Mucosa of descending colon (tissue), 3 donors: ENCODE measurements at places on chromosomes 5 and 9. TPM values are rescaled to one million over a fixed set of nuclear protein-coding genes. Genes with fewer than 3 reads are reported as not detected.

- no peak for DNase-seq
Observed at GRCh38 chr5:163614787-163615186, 109.4 kb downstream of the MAT2B start.

DNA sequence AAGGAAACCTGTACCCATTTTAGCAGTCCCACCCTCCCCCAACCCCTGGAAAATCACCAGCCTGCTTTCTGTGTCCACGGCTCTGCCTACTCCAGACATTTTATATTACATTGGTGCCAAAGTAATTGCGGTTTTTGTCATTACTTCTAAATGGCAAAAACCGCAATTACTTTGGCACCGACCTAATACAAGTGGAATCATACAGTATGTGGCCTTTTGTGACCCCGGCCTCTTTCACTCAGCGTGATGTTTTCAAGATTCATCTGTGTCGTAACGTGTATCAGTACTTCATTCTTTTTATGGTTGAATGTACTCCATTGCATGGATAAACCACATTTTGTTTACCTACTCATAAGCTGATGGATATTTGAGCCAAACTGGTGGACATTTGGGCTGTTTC lies 9.7 kb upstream of the ORM1 start:
- no peak for DNase-seq

Gene PCDHB10
- total RNA-seq, result 0.35 TPM

Gene SLIT3
- total RNA-seq, result 25.5 TPM

DNA sequence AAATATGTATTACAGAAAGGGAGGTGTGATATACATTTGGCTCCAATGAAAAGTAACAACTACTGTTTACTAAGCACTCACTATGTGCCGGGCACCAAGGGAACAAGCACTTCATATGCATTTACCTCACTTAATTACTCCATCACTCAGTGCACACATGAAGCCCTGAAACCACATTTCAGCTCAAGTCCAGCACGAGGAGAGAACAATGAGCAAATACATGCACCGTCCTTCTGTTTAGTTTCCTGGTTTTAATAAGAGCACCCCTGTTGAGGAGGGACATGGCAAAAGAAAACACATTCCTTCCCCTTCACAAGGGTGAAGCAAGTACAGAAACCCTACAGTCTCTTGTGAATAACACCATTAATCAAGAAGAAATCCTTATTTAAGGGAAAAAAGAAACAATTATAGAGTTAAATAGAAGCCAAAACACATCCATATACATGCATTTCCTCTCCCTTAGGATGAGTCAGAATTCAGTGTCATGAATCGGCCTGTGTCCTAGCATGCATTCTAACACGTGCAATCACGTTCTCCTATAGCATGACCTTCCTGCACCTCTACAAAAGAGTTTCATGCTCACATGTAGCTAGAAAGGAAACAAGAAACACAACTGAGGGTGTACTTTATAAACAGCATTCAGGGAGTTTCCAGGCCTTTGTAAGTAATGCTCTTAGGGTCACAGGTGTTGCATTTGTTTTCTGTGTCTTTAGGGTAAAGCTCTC lies 411.6 kb downstream of the BNC2 start:
- DNase-seq, result no peak

Gene GGTA1
- 1.7 TPM for total RNA-seq

- DNase-seq, result no peak
Observed at GRCh38 chr9:28134446-28134976, 561.2 kb upstream of the C9orf72 start.

Gene KCNN2
- 3.5 TPM for total RNA-seq

GRCh38 chr5:66702426-66702825 lies 106.2 kb downstream of the MAST4 start:
- no peak for DNase-seq

Gene TPPP
- total RNA-seq, result 2.2 TPM

- DNase-seq, result no peak
Observed at GRCh38 chr5:2190549-2190948, 307.8 kb upstream of the IRX4 start.

Gene PCDHB14
- total RNA-seq, result 2.0 TPM

Gene EXD3
- 39.4 TPM for total RNA-seq

Gene SGCD
- 7.4 TPM for total RNA-seq

Gene PRUNE2
- 437 TPM for total RNA-seq

GRCh38 chr5:1908931-1909330 lies 26.2 kb upstream of the IRX4 start:
- DNase-seq, result no peak

Gene SLCO6A1
- not detected for total RNA-seq

DNA sequence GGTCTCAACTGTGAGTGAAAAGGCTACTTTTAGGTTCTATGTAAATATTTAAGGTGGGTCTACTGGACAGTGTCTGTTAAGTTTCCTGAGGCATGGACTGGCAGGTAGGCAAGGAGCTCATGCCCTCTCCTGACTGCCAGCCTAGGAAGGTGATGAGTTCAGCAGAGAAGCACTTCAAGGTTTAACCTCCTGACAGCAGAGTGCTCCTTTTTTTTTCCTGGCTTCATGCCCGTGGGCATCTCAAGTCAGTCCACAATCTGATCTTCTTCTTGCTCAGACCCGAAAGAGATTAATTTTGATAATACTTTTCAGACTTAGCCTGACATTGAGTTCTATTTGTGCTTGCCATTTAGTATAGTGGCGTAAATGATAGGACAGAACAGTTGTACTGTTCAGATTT lies 241.9 kb upstream of the NREP start:
- DNase-seq, result no peak

Gene MSX2
- total RNA-seq, result 0.31 TPM

DNA sequence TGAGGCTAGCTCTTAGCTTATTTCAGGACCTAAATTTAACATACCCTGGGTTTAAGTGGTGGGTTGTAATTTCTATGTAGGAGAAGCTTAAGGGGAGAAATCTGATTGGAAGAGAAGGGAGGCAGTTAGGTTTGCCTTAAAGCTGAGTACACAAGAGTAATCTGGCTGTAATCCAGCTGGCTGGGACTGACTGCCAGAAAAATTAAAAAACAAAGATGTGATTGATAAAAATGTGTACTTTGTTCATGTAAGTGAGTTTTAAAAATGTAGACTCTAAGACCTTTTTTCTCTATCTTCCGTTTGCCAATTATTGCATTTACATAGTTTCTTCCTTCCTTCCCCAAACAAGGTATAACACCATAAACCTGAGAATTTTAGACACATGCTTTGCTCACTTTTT lies 17.5 kb upstream of the MSMP start:
- no peak for DNase-seq

Gene TMEM252
- not detected for total RNA-seq

DNA sequence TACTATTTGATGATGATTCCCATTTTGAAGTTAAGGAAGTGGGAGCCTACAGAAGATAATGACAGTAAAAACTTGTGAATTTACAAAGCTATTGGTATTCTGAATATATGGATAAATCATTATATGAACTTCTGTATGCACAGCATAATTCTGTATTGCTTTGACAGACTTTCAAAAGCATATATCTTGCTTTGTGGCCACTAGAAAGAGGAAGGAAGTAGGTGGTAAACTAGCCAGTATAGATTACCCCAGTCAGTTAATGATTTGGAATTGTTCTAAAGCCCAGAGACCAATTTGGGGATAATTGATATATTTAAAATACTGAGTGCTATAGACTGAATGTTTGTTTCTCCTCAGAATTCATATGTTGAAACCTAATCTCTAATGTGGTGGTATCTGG lies 53.0 kb downstream of the NR2F1 start:
- DNase-seq, result no peak

DNA sequence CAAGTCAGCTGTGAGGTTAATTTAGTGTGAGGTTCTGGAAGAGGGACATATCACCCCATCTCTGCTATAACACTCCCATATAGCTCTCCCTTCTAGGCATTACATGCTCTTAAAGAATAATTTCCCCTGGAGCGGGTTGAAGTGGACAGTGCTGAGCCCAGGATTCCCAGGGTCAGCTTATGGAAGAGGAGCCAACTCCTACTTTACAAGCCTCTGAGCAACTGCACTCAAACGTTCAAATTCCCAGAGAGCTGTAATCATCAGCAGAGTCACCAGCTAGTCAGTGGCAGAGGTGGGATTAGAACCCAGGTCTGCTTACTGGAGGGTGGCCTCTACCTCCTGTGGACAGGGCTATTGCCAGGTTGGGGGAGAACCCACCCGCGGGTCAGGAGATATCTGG lies 1.4 kb downstream of the NEURL1B start:
- no peak for DNase-seq

Gene IL7R
- total RNA-seq, result 10.4 TPM

- DNase-seq, result no peak
Observed at GRCh38 chr5:122202952-122203351, 73.6 kb downstream of the ZNF474 start.

Gene SMIM33
- 5.2 TPM for total RNA-seq

Gene KCNV2
- total RNA-seq, result not detected

Gene ZNF782
- 9.6 TPM for total RNA-seq

Gene CCNJL
- 25.0 TPM for total RNA-seq

Gene NXNL2
- total RNA-seq, result not detected

Gene OLFM1
- 13.9 TPM for total RNA-seq

GRCh38 chr5:118989816-118990215 lies 1.5 kb upstream of the DTWD2 start:
- no peak for DNase-seq

Gene PTGS1
- 8.8 TPM for total RNA-seq

Gene WDR38
- not detected for total RNA-seq

- peak; percentile 58 for DNase-seq
Observed at GRCh38 chr9:23123048-23123632, 676.5 kb downstream of the DMRTA1 start.

Gene NR5A1
- not detected for total RNA-seq

DNA sequence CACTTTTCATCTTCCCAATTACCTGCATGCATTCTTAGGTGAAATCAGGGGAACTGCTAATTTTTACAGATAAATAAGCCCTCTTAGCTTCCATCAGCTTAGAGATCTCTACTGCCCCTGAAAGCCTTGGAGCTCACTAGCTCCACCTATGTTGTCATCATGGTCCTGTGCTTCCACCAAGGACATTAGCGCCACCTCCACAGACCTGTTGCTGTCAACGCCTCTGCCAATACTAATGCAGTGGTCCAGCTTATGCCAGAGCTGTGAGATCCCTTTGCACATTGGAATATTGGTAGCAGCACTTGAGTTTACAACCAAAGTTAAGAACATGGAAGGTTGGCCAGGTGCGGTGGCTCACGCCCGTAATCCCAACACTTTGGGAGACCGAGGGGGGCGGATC lies 7.7 kb upstream of the SHISAL2B start:
- DNase-seq, result no peak

GRCh38 chr5:149802008-149802680 lies 72.0 kb downstream of the PPARGC1B start:
- DNase-seq, result no peak

GRCh38 chr9:108049671-108050494 lies 560.3 kb upstream of the KLF4 start:
- DNase-seq, result no peak
